Caki2 (cell line): ENCODE measurements at places on chromosomes 3 and 15. TPM values are rescaled to one million over a fixed set of nuclear protein-coding genes. Genes with fewer than 3 reads are reported as not detected.

DNA sequence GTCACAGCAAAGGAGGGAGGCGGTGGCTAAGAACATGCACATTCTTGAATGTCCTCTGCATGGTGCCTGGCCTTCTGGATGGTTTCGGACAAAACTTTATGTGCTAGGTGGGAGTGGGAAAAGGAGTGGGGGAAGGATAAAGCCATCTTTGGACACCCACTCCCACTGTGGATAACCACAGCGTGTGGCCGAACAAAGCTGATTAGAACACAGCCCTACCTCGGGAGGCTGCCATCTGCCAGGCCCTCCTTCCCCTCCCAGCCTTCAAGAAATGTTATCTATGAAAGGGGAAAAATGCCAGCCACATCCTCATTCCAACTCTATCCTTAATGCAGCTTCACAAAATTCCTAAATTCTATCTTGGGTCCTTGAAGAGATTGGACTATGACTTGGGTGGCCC, 18.8 kb downstream of the AMOTL2 start:
- DNase-seq: no peak

GRCh38 chr15:56128081-56128480, 115.6 kb downstream of the RFX7 start:
- DNase-seq: no peak

DNA sequence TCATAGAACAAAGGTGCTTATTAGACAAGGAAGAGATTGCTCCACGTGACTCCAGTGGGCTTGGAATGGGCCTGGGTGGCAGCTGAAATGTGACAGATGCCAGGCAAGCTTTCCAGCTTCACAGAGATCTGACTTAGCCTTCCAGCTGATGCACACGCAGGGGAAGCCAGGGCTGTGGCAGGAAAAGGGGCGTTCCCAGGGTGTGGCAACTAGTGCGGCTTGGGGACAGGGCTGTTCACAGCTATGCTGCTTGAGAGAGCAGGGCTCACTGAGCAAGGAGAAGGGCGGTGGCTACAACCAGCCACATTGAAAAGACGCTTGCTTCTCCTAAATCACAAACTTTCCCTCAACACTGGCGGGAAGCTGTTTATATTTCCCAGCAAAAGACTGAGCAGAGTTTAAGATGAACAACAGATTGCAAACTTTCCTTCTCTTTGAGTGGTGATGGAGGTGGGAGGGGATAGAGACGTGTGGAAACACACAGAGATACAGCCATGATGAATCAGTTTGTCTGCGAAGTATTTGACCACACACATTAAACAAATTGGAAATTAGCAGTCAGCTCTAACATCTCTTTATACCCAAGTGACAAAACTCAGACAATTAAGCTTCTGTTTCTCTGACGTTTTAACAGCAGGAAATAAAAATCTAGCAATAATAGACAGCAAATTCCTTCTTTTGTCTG, 127.5 kb downstream of the BDH1 start:
- DNase-seq: peak; percentile 78

Gene MTHFS
- total RNA-seq: 58.6 and 70.3 TPM in 2 replicates
